ENCODE measurements at places on chromosomes 11 and 22.

GRCh38 chr11:33509632-33510031 lies 191.0 kb downstream of the C11orf91 start:
- DNase-seq: no peak

DNA sequence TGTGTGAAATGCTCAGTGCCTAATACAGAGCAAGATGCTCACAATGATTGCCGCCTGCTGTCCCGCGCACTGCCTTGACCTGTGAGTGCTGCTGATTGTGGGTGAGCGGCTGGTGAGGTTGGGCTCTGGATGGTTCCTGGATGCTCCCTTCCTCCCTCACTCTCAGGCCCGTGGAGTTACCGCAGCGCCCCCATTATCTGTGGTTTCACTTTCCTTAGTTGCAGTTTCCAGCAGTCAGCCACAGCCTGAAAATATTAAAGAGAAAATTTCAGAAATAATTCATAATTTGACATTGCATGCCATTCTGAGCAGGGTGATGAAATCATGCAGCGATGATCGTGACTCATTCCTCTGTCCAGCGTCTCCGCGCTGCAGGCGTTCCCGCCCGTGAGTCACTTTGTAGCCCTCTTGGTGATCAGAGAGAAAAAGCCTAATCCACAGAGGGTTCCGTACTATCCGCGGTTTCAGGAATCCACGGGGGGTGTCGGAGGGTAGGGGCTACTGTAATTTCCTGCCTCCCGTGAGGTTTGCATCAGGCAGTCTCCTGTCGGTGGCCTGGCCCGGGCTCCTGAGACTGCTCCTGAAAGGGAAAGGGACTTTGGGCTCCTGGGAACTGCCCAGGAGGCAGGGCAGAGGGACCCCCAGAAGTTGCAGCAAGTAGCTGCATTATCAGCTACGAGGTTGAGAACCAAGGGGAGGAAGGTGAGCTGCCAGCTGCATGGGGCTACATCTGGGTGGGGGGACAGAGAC lies 10.6 kb downstream of the RPL3 start:
- DNase-seq: peak; percentile 70

- DNase-seq: no peak
Observed at GRCh38 chr11:92980312-92980711, 10.9 kb downstream of the MTNR1B start.

DNA sequence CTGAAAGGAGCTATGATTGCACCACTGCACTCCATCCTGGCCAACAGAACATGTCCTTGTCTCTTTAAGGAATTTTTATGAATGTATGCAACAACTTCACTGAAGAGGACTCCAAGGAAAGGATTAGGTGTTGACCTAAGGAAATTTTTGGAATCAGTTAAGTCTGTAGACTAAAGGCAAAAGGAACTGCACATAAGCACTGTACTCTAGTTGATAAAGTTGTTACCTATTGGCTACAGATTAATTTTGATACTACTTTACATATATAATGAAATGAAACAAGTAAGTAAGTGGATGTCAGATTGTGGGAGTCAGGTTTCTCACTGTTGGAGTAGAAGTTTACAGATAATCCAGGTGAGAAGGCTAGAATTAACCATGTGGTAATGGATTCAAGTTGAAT lies 36.5 kb downstream of the TUG1 start:
- no peak for DNase-seq

DNA sequence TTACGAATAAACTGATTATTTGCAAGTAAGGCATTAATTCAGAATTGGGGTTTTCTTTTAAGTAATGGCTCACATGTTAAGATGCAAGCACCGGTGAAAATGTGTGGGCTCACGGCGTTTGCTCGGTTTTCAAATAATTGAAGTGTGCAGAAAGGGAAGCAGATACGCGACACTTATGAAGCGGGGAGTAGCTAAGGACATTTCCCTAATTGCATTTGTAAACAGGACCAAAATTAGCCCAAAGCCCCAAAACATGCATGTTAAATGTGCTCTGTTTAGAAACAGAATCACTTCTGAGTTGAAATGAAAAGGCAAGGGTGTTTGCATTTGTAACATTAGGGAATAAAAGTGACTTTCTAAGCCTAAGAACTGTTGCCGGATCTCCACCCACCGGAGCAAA lies 61.3 kb downstream of the ELFN2 start:
- DNase-seq: no peak

GRCh38 chr11:117621226-117621625 lies 175.8 kb downstream of the DSCAML1 start:
- no peak for DNase-seq

- DNase-seq: no peak
Observed at GRCh38 chr11:44632466-44633123, 67.1 kb downstream of the CD82 start.
